Cerebellum (tissue), 4 donors: ENCODE measurements at places on chromosomes 3 and 15. TPM values are rescaled to one million over a fixed set of nuclear protein-coding genes. Genes with fewer than 3 reads are reported as not detected.

The TMEM207 gene
- total RNA-seq: not detected

DNA sequence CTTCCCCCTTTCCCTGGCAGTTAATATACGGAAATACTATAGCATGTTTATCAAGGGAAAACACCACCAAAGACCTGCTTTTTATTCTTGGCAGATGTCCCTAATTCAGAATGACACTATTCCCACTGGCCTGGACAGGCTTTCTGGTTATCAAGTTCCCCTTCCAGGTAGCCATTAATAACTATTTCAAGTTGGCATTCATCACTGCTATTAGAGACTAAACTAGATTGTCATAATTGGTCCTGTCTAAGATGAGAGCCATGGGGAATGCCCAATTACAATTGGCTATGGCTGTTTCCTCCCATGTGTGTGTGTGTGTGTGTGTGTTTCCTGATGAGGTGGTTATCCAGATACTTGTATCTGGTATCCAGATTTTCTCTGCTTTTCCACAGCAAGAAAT, 608.1 kb downstream of the SQOR start:
- no peak for DNase-seq

The FGD5 gene
- total RNA-seq: 4.7 TPM

DNA sequence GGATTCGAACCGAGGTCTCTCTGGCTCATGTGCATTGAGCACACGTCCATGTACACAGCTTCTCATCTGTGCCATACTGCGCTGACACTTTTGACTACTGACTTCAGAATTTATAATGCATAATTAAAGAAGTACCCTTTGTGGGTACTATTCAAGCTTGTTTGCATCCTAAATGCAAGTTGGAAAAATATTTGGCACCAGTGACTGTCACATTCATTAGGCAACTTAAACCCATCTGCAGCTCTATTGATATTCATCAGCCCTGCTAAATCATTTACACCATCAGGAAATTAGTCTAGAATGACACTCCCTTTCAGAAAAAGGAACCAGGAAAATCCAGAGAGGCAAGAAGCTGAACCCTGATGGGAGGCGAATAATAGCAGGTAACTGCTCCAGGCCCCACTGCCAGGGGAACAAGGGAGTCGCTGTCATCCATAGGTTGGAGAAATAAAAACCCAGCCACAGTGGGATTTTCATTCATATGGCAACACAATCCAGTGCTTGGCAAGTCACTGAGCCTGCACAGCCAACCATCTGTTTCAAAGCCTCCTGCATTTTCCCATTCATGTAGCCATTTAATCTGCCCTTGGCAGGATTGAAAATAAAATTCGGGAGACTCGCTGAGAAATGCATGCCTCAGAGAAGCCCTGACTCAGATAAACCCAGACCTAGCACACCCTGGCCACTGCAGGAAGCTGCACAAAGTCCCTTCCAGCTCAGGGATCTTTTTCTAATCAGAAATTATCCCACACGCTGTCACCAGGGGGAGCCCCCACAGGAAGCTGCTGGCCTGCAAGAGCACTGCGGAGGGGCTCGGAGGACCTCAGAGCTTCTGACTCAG, 103.0 kb upstream of the VEPH1 start:
- peak; percentile 78 for DNase-seq

DNA sequence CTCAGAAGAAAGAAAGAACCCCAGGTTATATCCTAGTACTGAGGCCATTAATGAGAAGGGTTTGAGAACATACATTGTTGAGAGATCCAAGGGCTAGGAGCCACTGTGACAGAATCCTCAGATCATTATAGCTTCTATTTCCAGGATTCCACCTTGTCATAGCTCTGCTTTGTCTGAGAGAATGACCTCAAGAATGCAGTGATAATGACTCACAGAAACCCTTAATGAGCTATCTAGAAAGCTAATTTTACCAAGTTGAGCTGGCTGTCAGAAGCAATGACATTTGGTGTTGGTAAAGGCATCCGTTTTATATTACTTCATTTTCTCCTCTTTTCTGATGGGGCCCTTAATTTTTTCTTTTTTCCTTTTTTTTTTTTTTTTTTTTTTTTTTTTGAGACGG, 10.9 kb downstream of the TRIP4 start:
- no peak for DNase-seq

- no peak for DNase-seq
Measured at GRCh38 chr3:189460511-189460910, 170.7 kb upstream of the TP63 start.

GRCh38 chr3:48456456-48456855, 9.9 kb downstream of the ATRIP start:
- no peak for DNase-seq

DNA sequence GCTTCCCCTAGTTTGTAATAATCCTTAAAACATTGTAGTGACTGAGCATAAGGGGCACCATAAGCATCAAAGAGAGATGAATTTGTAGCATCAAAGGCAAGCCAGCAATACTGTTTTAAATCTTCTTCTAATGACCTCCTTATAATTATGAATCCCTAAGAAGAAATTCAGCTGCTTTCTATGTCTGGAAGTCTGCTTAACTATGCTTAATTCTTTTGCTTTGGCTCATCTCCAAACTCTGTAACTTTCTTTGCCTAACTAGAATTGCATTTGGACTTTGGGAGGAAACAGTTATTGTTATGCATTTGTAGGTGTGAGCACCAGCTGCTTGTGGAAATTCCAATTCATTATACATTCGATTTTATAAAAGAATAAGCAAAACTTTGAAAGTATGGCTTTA, 117.7 kb upstream of the SPATA16 start:
- no peak for DNase-seq

- no peak for DNase-seq
Measured at GRCh38 chr3:96434651-96435050, 379.7 kb upstream of the EPHA6 start.

The TM2D3 gene
- 78.8 TPM for total RNA-seq

The FBXO22 gene
- 25.1 TPM for total RNA-seq

The SGO1 gene
- total RNA-seq: 6.8 TPM

DNA sequence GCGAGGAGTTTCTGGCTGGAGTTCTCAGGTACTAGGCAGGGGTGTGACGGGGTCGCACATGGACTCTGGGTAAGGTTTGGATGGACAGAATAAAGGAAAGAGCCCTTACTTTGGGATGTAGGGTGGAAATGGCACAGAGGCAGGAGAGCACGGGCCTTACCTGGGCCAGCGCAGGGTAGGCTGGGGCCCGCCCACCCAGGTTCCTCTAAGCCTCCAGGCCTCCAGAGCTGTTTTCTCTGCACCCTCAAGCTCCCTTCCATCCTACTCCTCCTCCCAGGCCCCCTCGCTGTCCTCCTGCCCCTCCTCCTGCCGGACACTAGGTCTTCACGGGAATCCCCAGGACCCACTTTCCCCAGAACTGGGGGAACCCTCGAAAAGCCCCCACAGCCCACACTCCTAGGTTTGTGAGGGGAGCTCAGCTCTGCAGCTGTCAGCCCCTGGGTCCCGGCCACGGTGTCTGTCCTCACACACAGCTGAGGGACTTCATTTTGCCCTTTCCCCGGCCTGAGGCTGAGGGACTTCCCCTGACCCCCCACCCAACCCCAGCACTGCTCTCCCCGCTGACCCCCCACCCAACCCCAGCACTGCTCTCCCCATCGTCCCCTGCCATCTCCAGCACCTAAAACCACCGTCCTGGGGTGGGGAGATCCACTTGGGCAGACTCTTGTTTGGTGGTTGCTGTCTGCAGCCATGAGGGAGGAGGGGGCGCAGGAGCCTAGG, 53.0 kb upstream of the PCSK6 start:
- DNase-seq: no peak

- DNase-seq: no peak
Measured at GRCh38 chr3:23271876-23272741, 69.0 kb downstream of the UBE2E2 start.

DNA sequence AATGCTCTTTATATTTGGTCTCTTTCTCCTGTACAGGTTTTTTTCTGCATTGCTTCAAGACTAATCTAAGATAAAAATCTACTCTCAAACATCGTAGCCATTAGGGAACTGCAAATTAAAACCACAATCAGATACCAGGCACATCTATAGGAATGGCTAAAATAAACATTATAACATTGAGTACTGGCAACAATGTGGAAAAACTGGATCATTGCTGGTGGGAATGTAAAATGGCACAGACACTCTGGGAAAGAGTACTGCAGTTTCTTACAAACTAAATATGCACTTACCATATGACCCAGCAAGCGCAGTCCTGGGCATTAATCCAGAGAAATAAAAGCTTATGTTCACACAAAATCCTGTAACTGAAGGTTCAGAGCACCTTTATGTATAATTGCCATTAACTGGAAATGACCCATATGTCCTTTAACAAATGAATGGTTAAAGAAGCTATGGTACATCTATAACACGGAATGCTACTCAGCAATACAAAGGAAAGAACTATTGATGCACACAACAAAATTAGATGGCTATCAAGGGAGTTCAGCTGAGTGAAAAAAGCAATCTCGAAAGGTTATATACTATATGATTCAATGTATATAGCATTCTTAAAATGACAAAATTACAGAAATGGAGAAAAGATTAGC, 6.3 kb downstream of the ABCC5 start:
- DNase-seq: no peak
